ENCODE measurements at places on chromosomes 3 and 15.
A peak's percentile ranks its signal among the peaks of the same experiment; 100 is the strongest.

GRCh38 chr3:194285850-194286197 is 65.3 kb downstream of the CPN2 start:
- no peak for DNase-seq

DNA sequence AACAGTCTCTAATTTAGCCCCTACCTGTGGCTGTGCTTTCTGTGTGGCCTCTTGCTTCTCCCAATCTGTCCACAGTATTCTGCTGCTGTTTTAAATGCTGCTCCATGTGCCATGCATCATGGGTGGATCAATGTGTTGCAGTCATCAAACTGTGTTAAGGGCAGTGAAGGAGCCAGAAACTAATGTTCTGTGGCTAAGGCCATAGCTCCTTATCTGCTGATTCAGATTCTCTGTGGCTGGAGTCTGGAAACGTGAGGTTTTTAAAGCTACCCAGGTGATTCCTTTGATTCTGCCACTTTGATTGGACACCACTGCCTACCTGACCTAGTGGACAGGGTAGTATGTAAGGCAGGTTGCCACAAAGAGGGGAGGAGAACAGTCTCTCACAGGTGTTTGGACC is 44.8 kb downstream of the MORC1 start:
- DNase-seq: no peak

DNA sequence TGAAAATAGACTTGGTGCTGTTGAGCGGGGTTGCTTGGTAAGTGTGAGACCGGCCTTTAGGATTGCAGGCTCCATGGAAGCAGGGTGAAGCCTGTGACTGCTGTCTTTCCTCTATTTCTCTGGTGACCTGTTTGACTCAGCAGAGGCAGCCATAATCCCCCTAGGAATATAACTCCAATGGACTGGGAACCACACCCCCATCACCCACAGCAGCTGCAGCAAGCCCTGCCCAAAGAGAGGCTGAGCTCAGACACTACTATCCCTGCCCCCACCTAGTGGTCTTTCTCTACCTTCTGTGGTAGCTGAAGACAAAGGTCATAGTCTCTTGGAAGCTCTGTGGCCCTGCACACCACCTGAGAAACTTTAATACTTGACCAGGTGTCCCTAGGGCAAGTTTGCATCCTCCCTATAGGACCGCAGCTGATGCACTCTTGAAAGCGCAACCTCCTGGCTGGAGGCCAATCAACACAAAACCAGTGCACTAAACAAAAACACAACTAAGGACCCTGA is 133.6 kb upstream of the MRPL3 start:
- DNase-seq: no peak

DNA sequence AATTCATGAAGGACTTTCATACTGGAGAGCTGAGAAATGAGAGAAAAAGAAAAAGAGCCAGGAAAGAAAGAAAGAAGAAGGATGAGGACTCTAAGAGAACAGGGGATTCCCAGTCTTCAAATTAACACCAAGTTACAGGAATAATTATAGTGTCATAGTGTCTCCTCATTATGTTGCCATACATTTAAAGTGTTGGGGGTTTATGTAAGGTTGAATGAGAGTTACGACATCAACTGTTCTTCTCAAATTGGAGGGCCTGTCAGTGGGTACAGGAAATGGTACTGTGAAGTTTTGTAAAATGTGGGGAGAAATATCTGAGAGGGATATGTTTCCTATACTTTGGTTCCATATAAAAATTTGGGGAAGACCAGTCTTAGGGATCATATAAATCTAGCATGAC is 12.3 kb upstream of the CD200 start:
- no peak for DNase-seq

GRCh38 chr3:18425641-18426257 is 610 bp upstream of the SATB1 start:
- DNase-seq: peak; percentile 32

DNA sequence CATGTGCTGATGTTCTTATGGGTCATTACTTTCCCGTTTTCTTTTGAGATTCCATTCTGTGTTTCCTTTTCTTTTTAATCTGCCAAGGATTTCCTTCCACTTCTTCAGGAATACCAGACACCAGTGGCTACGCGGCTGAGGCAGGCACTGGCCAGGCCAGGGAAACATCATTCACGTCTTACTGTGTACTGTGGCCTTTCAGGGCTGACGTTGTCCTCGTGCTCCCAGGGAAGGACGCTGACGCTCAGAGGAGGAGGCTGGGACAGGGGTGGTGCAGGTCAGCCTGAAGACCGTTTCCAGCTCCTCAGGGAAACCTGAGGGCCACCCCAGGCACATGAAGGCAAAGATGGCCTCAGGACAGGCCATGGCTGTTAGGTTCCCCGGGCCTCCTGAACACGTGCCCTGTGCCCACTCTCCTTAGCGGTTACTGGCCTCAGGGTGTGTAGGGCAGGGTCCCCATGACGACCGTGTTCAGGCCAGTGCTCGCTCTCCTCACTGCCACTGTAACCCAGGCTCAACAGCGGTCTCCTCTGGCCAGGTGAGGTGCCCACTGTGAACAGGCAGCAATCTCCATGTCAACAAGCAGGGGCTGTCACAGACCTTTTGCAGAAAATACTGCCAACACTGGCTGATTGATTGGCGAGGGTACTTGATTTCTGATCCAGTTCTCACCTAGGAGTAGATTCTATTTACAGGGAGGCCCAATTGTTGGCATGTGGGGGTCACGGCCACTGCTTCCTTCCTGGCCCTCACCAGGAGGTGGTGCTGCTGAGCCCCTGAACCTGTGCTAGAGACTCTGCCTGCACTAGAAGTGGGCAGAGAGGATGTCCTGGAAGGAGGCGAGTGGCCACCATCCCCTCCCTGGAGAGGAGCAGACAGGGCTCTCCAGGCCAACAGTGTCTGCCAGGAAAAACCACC is 169.5 kb downstream of the ATP10A start:
- DNase-seq: no peak

DNA sequence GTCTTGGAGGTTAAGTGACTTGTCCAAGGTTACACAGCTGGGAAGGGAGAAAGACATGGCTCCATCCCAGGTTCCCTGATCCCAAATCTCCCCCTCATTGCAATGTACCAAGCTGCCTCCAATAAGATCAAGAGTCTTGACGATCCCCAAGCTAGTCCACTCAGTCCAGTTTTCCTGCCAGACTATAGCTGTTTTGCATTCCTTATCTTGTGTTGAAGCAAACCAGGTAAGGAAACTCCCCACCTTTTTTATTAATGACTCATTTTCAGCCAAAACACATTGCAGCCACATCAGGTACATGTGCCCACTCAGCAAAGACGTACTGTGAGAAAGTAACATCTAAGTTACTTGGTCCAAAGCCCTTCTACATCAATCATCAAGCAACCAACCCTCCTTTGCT is 41.9 kb downstream of the LIPC start:
- DNase-seq: no peak

DNA sequence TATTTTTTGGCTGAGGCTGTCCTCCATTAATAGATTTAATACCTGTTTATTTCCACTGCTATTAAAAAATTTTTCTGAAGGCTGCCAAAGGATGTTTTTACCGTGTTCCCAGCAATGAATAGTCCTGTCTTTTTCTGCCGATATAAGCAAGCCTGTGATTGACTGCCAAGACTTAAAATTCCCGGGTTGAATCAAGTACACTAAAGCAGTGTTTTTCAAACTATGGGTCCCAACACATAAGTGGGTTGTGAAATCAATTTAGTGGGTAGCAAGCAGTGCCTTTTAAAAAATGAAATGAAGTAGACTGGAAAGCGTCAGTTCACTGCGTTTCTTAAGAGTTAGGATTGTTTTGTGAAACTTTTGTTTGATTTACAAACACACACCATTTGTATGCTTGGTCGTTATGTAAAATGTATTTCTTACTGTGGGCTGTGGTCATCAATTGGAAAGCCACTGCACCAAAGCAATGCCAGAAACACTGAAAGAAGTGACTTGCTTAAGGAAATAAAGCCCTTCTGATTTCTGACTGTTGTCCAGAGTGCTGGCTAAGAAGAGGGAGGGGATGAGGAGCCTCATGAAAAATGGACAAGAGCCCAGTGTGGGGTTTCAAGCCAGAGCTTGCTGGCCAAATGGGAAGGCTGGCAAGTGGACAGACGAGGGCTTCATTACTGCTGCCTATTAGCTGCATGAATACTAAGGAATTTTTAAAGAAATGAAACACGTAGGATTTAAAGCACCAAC is 206.0 kb downstream of the THRB start:
- DNase-seq: no peak

GRCh38 chr3:178907081-178907480 is 164.5 kb downstream of the ZMAT3 start:
- DNase-seq: no peak

GRCh38 chr3:194117104-194117845 is 18.7 kb upstream of the HES1 start:
- no peak for DNase-seq

DNA sequence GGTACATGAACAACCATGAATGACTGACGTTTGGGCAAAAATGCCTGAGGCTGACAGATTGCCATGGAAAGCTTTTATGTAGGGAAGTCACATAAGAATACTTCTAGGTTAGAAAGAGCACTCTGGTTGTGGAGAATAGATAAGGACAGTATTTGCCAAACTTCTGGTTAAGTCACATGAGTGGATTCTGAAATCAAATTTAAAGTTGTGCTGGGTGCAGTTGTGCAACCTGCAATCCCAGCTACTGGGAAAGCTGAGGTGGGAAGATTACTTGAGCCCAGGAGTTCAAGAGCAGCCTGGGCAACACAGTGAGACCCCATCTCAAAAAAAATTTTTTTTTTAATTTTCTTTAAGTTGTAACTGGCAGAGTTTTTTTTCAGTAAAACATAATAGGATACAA is 7.2 kb upstream of the ZNF148 start:
- DNase-seq: no peak

DNA sequence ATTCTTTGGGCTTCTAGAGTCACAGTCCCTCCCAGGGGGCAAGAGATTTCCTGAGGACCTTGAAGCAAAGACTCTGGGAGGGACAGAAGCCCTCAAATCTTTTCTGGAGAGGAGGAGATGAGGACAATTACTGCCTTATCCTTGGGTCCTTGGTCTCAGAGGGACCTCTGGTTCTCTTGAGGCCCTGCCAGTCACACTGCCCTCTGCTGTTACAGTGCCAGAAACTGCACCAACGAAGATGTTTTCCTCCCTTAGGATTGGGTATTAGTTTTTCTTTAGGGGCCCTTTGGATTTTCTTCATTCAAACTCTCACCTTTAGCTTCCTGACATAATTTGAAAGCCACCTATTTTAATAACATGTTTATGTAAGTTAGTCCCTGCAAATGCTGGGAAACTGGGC is 58.2 kb upstream of the SCN5A start:
- no peak for DNase-seq

DNA sequence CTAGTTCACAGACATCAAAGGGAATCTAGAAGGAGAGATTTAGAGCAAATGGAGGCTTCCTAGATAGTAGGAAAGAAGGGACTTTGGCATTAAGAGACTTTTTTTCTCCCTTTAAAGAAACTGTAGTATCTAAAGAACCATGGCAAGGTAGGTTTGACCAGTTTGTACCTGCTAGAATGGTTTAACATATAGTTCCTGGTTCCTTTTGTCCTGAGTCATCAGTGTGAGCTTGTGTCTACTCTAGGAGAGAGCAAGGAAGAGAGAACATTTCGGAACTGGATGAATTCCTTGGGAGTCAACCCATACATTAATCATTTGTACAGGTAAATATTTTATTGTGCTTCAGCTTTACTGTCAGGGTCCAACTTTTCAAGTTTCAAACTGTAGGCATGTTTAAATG is 29.6 kb upstream of the TRPC1 start:
- no peak for DNase-seq

DNA sequence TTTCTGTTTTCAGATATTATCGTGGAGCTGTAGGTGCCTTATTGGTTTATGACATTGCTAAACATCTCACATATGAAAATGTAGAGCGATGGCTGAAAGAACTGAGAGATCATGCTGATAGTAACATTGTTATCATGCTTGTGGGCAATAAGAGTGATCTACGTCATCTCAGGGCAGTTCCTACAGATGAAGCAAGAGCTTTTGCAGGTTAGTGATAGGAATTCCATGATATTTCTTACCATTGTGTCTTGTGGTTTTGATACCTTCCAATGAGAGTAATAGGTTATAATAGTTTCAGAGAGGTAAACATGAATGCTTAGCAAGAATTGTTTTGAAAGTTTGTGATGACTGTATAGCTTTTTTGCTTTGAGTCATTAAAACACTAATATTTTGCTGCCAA is 8.5 kb downstream of the RAB11A start:
- no peak for DNase-seq

DNA sequence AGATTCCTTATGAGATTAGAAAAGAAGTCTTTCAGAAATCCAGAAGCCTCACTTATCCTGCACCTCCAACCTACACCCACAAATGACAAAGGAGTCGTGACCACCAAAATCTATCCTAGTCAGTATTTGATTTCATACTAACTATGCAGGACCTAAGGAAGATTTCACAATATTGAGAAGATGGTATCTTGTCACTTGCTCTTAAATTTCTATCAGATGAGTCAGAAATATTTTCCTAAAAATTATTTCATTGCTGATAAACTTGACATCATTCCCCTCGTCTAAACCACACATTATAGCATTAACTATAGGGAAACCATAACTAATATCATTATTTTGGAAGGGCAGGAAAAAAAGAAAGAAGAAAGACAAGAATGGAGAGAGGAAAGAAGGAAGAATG is 138.0 kb upstream of the THBS1 start:
- no peak for DNase-seq

- DNase-seq: no peak
These were observed 48.9 kb downstream of the TLE3 start for GRCh38 chr15:70048578-70049514.

DNA sequence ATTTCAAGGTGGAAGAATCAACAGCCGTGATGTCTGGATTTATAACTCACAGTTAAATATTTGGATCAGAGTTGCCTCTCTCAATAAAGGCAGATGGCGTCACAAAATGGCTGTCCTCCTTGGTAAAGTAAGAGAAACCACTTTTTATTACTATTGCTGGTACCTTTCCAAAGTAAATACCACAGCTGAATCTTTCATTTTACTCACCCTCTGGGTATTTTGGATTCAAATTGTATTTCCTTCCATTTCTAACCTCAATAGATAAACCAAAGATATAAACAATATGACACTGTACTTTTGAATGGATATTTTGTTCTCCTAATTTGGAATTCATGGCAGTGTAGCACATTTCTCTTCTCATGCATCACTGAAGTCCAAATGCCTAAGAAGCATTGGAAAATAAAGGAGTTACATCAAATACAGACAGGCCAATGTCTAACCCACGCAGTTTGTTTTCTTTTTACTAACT is 29.5 kb downstream of the KLHL24 start:
- no peak for DNase-seq
